Stimulated activated CD4-positive, alpha-beta T cell treated with anti-CD3 and anti-CD28 coated beads, TNF-alpha, amount 100 ng/mL, for 24 hours (primary cell): ENCODE measurements at places on chromosomes 7 and 10.

DNA sequence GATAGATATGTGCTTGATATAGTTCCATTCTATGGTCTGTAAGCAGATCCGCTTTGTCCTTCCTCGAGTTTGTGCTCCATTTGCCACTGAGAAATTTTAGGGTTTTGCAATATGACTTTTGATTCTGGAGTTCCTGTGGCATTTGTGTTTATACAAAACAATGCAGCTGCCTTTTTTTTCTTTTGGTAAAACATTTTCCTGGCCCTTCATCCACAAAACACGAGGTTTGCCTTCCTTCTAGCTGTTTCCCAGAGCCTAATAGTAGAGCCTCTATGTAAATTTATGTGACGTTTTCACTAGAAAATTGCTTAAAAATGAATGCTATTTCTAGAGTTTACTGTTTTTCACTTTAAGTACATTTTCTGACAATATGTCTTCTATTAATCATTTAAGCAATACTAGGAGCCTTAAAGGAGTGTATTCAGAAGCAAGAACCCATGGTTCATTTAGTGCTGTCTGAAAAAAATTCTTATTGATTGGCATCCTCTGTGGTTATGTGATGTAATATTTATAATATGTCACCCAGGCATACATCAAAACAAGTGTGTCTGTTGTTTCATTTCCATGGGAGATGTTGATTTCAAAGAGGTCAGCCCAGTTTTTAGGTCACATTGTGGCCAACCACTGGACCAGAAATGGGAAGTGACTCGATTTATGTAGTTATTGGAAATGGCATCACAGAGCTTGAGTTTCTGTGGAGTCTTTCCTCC, 618.3 kb downstream of the LRMDA start:
- DNase-seq: no peak

DNA sequence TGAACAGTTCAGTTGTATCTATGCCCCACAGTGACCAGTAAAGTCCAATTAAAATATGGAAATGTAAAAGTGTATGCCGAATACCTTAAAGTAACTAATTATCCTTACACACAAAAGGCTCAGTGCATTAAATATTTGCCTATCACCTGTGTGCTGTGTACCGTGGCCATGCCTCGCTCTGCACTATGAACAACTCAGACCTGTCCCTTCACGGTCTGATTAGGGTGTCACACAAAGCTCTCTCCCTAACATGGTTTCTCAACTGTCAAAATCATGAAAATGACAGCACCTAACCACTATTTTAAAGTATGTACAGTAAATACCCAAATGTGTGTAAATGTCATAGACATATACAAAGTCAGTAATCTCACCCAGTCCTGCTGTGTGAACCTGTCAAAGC, 43.1 kb downstream of the STK17A start:
- no peak for DNase-seq

DNA sequence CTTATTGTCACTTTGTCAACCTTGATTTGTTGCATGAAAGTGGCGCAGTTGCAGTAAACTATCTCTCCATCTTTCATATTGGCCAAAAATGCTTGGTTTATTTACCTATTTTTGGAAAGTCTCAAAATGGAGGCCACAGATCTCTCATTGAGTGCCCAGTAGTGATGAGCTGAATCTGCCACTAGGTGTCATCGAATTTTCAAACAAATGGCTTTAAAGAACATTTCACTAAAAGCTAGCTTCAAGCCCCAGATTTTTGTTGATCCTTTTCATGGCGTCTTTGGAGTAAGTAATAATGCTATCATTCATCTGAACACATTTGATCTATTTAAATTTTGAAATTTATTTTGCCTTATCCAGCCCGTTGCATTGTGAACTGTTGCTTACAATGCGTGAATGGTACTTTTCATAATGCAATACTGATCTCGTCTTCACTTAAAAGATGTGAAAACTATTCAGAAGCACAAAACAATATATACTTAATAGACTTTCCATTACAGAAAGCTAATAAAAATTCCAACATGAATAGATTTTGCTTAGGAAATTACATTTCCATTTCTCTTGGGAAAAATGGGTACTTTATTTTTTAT, 236.2 kb downstream of the DNAJB9 start:
- no peak for DNase-seq

GRCh38 chr10:113808168-113808567, 45.7 kb downstream of the DCLRE1A start:
- DNase-seq: no peak

GRCh38 chr10:101136007-101136707, 5.1 kb downstream of the TLX1 start:
- no peak for DNase-seq

DNA sequence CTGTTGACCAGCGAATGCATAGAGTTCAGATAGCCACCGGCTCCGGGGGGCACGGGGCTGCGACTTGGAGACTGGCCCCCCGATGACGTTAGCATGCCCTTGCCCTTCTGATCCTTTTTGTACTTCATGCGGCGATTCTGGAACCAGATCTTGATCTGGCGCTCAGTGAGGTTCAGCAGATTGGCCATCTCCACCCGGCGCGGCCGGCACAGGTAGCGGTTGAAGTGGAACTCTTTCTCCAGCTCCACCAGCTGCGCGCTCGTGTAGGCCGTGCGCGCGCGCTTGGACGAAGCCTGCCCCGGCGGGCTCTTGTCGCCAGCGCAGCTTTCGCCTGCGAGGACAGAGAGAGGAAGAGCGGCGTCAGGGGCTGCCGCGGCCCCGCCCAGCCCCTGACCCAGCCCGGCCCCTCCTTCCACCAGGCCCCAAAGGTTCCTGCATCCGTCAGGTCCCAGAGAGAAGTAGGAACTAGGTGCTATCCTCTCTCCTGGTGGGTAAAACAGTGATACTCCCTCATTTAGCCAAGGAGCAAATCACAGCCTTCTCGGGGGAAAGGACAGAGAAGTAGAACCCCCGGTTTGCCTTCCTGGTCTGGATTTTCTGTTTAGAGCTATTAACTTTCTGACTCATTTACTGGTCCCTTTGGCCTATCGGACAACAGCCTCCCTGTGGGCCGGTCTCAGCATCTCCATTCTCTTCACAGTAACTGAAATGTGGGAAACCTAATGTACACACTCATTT, 6.1 kb upstream of the HOXA2 start:
- DNase-seq: no peak

- DNase-seq: no peak
These were observed 68.7 kb upstream of the PAPSS2 start for GRCh38 chr10:87590705-87591588.

- no peak for DNase-seq
These were observed 1064.9 kb downstream of the NXPH1 start for GRCh38 chr7:9498303-9498702.

DNA sequence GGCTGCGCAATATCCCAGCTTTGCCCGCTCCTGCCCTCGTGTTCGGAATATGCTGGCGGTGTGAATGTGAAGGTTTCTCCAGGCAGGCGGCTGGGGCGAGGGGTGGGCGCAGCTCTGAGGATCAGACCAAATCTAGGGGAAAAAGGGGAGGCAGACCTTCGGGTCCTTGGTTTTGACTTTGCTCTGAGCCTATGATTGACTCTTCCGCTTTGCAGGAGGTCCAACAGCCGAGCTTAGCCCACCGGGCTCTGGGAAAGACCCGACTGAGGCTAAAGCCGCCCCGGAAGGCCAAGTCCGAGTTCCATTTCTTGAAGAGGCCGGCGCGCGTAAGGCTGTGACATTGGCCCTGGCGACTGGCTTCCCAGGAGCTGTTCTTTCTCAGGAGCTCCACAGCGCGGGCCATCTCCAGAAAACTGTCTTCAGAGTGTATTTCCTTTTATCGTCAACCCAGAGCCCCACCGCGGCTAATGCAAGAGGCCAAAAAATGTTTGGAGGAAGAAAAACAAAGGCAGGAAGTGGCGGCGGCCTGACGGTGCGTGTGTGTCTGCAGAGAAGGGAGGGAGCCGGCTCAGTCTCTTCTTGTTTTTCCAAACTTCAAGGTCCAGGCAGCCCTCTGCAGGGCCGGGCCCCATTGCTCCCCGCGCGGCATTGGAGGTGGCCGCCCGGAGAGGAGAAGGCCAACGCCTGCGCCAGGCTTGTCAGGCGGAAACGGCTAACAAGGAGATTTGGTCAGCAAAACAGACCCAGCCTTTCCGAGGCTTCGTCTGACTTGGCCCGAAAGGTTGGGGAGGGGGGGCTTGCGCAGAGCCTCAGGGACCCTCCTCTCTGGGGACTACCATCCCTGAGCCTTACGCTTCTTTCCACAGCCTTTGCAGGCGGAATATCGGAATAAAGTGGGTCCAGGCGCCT, 3.6 kb upstream of the HOXA11 start:
- no peak for DNase-seq
